B cell (primary cell): ENCODE measurements at places on chromosomes 1 and 21.
A peak's percentile ranks its signal among the peaks of the same experiment; 100 is the strongest.

- no peaks in the 10 kb centered on the region for H3K27me3 ChIP-seq
- H3K4me3 ChIP-seq, result no peak overlapping the region
- no peaks in the 10 kb centered on the region for H3K36me3 ChIP-seq
- H3K4me1 ChIP-seq, result no peaks in the 10 kb centered on the region
Observed at GRCh38 chr1:223227031-223227430, 84.0 kb upstream of the TLR5 start.

DNA sequence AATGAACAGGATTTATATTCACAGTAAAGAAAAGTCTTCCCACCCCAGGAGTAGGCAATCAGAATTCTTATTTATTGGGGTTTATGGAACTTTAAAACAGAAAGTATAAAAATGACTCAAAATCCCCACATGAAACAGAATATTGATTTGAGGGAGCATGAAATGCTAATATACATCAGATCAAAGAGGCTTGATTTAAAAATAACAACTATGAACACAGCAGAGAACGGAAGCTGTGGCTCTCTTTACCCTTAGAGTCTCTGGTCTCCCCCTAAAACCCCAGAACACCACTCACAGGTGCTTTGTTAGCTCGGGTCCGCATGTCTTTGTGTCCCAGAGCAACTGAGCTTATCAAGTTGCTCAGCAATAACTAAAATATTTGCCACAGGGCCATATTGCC lies 31.2 kb upstream of the FASLG start:
- no peak for DNase-seq
- no peaks in the 10 kb centered on the region for H3K4me1 ChIP-seq
- H3K27me3 ChIP-seq, result no peaks in the 10 kb centered on the region
- H3K4me3 ChIP-seq, result no peak overlapping the region
- no peaks in the 10 kb centered on the region for H3K36me3 ChIP-seq

DNA sequence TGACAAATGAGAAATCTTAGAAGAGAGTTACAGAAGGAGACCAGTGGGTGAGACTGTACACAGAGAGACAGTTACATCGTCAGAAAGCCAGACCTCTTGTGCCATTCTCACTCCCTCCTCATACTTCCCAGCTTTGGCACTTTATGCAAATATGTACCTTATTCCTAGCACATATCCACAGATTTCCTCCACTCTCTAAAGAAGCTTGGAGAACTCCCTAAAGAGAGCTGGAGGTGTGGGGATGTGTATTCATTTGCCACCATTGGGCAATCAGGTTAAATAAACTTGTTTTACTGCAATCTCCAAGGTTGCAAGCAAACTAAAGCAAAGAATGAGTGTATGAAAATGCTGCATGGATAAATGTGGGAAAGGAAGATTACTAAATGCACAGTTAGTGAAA lies 380.9 kb upstream of the PRMT6 start:
- H3K27ac ChIP-seq, result no peak overlapping the region
- H3K4me3 ChIP-seq, result no peak overlapping the region
- no peak for DNase-seq
- no peaks in the 10 kb centered on the region for H3K27me3 ChIP-seq

DNA sequence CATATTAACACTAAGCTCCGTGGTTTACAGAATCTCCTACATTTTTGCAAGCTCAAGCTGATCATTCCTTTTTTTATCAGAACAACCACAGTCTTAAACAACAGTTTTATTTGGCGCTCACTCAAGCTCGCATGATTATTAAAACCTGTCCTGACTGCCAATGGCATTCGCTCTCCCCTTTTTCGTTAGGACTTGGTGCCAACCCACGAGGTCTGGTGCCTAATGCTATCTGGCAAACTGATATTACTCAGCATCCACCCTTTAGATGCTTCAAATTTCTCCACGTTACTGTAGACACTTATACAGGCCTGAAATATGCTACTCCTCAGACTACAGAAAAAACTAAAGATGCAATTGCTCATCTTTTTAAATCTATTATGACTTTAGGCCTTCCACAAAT lies 23.0 kb upstream of the ITLN1 start:
- H3K4me1 ChIP-seq, result no peaks in the 10 kb centered on the region
- DNase-seq, result no peak
- no peak overlapping the region for H3K4me3 ChIP-seq
- no peaks in the 10 kb centered on the region for H3K27me3 ChIP-seq

DNA sequence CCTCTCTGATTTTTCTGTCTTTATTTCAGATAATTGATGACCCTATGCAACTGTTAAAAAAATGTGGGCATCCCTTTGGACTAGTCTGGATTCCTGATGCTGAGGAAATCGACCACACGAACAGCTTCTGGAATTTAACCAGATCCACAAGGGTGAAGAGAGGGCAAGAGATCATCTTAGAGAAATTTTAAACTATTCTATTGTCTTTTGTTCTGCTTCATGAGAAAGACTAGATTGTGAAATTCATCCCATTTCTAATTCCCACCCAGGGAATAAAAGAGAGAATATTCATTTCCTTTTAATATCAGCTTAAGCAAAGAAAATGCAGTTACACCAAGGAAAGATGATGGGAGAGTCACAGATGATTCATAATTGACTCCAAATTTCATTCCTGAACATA lies 71.8 kb downstream of the DUSP10 start:
- no peaks in the 10 kb centered on the region for H3K36me3 ChIP-seq
- DNase-seq, result no peak
- no peaks in the 10 kb centered on the region for H3K27me3 ChIP-seq
- H3K4me1 ChIP-seq, result no peaks in the 10 kb centered on the region
- H3K4me3 ChIP-seq, result no peak overlapping the region
- no peak overlapping the region for H3K27ac ChIP-seq

DNA sequence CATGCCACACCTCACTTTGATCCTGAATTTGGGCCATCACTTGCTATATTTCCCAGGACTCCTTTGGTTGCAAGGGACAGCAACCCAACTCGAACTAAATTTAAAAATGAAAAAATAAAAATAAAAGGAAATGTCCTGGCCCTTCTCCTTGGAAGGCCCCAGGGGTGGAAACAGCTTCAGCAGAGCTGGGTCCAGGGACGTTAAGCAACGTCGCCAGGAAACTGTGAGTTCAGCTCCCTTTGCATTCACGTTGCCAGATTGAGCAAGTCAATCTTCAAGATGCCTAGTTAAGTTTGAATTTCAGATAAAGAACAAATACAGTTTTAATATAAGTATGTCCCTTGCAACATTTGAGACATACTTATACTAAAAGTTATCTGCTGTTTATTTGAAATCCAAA lies 14.6 kb upstream of the SPSB1 start:
- H3K4me1 ChIP-seq, result peaks cover 7% of the 10 kb centered on the region
- H3K4me3 ChIP-seq, result no peak overlapping the region
- no peak for DNase-seq
- H3K27me3 ChIP-seq, result no peaks in the 10 kb centered on the region

- no peaks in the 10 kb centered on the region for H3K36me3 ChIP-seq
- H3K27me3 ChIP-seq, result no peaks in the 10 kb centered on the region
- DNase-seq, result no peak
- H3K4me3 ChIP-seq, result no peak overlapping the region
- H3K4me1 ChIP-seq, result peaks cover 7% of the 10 kb centered on the region
- H3K27ac ChIP-seq, result no peak overlapping the region
Observed at GRCh38 chr1:204760350-204760749, 74.8 kb upstream of the LRRN2 start.

- no peaks in the 10 kb centered on the region for H3K27me3 ChIP-seq
- no peak overlapping the region for H3K27ac ChIP-seq
- DNase-seq, result no peak
- H3K36me3 ChIP-seq, result no peaks in the 10 kb centered on the region
- H3K4me1 ChIP-seq, result no peaks in the 10 kb centered on the region
Observed at GRCh38 chr1:3733094-3733882, 19.0 kb upstream of the CCDC27 start.

DNA sequence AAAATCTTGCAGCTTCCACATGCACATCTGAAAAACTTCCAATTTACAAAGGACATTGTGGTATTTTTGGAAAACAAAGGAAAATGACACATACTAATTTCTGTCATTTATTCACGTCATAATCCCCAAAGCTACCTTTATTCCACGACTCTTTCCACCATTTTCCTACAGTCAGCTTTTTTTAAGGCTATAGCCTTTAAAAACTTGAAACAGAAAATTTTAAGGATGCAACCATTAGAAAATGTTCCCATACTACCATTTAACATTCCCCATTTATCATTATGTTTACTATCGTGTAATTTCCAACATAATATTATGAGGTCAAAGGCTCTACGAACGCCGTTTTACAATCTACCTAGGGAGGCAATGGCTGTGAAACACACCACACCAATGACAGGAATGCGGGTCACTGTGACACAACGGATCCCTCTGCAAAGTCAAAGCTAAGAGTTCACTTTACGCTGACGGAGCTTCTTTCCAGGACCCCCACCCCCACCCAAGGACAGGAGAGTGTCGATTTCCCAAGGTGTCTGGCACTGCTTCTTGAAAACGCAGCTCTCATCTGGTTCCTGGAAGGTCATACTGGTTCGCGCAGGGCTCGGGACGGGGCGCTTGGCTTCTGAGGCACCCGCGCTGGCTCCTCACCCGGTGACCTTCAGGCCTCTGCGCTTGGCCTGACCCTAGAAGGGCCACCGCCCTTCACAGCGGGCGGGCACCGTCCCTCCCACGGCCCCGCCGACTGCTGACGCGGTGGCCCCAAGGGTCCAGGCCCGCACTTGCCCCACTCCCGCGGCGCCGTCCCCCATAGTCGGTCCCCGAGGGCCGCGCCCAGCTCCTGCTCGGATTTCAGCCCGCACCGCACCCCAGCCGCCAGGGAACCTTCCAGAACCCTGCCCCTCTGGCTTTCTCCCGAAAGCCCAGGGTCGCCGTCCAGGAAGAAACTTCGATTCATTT lies 50.5 kb upstream of the ATF3 start:
- peaks cover 5% of the 10 kb centered on the region for H3K27me3 ChIP-seq
- peak overlapping the region; percentile 96 for H3K27ac ChIP-seq
- no peaks in the 10 kb centered on the region for H3K36me3 ChIP-seq
- H3K4me3 ChIP-seq, result peak overlapping the region; percentile 12
- H3K4me1 ChIP-seq, result peaks cover 12% of the 10 kb centered on the region

GRCh38 chr1:210773450-210773849 lies 360.5 kb downstream of the KCNH1 start:
- H3K27ac ChIP-seq, result no peak overlapping the region
- H3K4me1 ChIP-seq, result no peaks in the 10 kb centered on the region
- H3K27me3 ChIP-seq, result no peaks in the 10 kb centered on the region
- H3K36me3 ChIP-seq, result no peaks in the 10 kb centered on the region
- no peak for DNase-seq

- H3K27ac ChIP-seq, result no peak overlapping the region
- H3K4me3 ChIP-seq, result no peak overlapping the region
- DNase-seq, result no peak
Observed at GRCh38 chr1:204751883-204752687, 66.5 kb upstream of the LRRN2 start.

DNA sequence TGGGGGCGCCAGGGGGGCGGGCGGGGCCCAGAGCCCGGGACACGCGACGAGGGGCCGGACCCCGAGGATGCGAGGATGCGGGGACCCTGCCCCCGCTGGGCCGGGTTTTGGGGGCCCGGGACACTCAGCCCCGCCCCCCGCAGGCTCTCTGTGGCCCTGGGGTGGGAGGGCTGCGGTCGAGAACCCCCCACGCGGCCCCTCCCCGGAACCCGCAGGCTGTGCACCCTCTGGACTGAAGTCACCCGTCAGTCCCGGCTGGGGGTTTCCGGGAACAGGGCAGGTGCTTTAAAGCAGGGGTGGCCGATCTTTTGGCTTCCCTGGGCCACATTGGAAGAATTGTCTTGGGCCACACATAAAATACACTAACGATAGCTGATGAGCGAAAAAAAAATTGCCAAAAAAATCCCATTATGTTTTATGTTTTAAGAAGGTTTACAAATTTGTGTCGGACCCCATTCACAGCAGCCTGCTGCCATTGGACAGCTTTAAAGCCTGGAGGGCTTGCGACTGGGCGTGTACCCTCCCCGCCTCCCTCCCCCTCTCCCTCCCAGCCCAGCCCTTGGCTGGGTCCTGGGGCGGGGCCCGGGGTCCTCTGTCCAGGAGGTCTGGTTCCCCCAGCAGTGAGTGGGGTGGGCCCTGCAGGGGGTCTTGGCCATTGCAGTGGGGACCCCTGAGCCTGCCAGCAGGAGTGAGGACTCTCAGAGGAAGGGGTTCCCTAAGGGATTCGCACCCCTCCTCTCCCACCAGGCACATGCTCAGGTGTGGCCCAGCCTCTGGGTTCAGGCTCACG lies 21.6 kb upstream of the C1orf159 start:
- H3K27me3 ChIP-seq, result no peaks in the 10 kb centered on the region
- H3K4me3 ChIP-seq, result peak overlapping the region; percentile 52
- no peaks in the 10 kb centered on the region for H3K36me3 ChIP-seq
- H3K4me1 ChIP-seq, result peaks cover 56% of the 10 kb centered on the region
- DNase-seq, result peak; percentile 94

- DNase-seq, result no peak
- no peak overlapping the region for H3K4me3 ChIP-seq
- H3K27ac ChIP-seq, result no peak overlapping the region
- peaks cover 12% of the 10 kb centered on the region for H3K36me3 ChIP-seq
- H3K27me3 ChIP-seq, result no peaks in the 10 kb centered on the region
- no peaks in the 10 kb centered on the region for H3K4me1 ChIP-seq
Observed at GRCh38 chr1:111417755-111418154, 9.8 kb downstream of the OVGP1 start.

DNA sequence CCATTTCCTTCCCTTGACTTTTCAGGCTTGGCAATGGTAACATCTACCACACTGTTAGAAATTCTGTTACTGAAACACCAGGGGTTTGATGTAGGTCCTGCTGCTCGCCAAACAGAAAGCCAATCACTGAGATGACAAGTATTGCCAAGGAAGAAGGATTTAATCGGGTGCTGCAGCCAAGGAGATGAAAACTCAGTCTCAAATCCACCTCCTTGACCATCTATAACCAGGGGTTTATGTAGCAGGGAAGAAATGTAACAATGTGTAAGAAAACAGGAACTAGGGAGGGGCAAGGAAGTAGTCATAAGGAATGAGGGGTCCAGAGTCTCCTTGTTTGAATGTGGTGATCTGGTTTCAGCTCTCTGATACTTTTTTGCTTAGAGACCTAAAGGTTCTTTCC lies 25.4 kb downstream of the PLA2G2A start:
- DNase-seq, result no peak
- no peak overlapping the region for H3K27ac ChIP-seq
- H3K4me3 ChIP-seq, result no peak overlapping the region
- no peaks in the 10 kb centered on the region for H3K36me3 ChIP-seq
- H3K4me1 ChIP-seq, result no peaks in the 10 kb centered on the region

- H3K4me1 ChIP-seq, result no peaks in the 10 kb centered on the region
- no peaks in the 10 kb centered on the region for H3K36me3 ChIP-seq
- no peaks in the 10 kb centered on the region for H3K27me3 ChIP-seq
- no peak overlapping the region for H3K4me3 ChIP-seq
- DNase-seq, result no peak
Observed at GRCh38 chr1:117825414-117825813, 104.0 kb downstream of the GDAP2 start.
